ENCODE measurements at places on chromosomes 1 and 21. TPM values are rescaled to one million over a fixed set of nuclear protein-coding genes. Genes with fewer than 3 reads are reported as not detected.

DNA sequence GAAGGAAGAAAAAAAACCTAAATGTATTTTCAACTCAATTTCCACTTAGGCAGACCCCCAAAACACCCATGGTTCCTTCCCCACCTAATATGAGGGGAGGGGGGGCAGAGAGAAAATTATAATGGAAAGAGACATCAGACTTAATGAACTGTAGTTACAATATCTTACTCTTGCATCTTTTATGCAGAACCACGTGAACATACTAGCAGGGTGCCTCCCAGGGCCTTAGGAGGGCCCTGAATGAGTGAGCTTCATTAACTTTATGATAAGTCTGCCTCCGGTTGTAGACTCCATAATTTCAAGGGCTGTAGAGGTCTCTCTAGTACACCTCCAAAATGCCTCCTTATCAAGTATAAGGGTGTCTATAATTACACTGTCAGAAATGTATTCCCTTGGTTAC, 11.3 kb upstream of the KIRREL1 start:
- no peak for DNase-seq

DNA sequence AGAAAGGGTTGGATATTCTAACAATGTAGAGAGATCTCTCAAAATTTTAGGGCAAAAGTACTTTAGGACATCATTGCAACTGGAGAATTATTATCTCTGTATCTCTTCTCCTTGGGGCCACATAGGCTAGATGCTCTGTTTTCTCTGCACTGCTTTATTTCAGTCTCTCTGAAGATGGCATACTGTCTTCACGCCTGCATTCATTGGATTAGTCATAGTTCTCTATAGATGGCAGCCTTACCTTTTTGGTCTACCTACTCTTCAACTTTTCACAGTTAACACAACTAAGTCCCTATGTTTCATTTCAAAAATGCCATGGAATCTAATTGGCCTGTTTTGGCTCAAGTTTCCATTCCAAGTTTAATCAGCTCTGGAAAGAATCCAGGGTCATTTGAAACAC, 1623.3 kb upstream of the B3GALT2 start:
- no peak for DNase-seq

GRCh38 chr1:62318756-62319544, at the start of gene KANK4:
TSS of gene KANK4 (minus strand) at chr1:62319434. CDS start at chr1:62281564, 37,870 bp downstream.
- no peak for DNase-seq

SMCP gene
- not detected for polyA plus RNA-seq

NUF2 gene
- 26.7 TPM for polyA plus RNA-seq
